ENCODE measurements at places on chromosomes 3 and 15. TPM values are rescaled to one million over a fixed set of nuclear protein-coding genes. Genes with fewer than 3 reads are reported as not detected.

GRCh38 chr3:173066044-173067004 lies 74.7 kb downstream of the SPATA16 start:
- DNase-seq, result no peak

GRCh38 chr3:10469441-10470119 lies 35.8 kb downstream of the ATP2B2 start:
- no peak for DNase-seq

GRCh38 chr3:69671082-69671952 lies 67.9 kb upstream of the MITF start:
- DNase-seq, result peak; percentile 11

Gene RAD51
- total RNA-seq, result 75.3 TPM

Gene TGM5
- total RNA-seq, result not detected
